ENCODE measurements at places on chromosomes 7 and 10.

GRCh38 chr10:8045726-8046494, 8.6 kb upstream of the GATA3 start:
- no peak for DNase-seq

DNA sequence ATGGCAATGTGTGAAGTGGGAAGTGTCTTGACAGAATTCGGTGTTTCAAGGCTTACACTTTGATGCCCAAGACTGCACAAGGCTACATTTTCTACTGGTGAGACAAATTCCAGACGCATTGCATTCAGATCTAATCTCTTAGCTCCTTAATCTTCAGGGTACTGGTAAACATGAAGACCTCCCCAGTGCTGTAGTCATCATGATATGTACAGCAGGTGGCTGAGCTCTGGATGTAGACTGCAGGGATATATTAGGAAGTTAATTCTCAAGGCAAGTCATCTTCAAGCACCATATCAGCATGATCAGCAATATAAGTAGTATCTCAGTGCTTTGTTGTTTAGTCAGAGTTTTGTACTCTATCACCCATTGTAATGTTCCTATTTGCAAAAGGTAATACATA, 61.8 kb downstream of the IKZF1 start:
- no peak for DNase-seq

DNA sequence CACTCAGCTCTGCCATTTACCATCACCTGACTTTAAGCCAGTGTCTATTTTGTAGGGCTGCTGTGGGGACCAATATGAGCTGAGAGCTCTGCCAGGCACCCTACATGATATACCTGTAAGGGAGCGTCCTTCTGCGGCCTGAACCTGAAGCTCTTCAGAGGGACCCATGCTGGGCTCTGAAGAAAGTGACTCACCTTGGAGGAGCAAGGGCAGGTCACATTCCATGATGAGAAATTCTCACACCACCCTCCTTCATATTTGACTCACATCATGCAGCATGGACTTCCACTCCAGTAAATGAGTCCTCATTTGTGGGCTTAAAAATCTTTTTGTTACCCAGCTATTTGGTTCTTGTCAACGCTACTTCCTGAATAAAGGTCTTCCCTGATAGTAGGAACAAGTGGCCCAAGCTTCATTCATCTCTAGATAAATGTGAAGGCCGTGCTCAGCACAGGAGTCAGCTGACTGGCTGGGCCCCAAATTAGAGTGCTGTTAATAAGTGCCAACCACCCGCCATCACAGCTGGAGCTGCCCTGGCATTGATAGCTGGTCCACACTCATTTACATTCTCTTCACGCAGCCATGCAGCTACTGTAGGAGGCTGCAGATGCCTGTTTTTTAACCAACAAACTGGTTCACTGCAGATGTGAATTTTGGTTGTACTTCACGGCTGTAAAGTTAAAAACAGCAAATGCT, 78.4 kb downstream of the RNF216 start:
- DNase-seq: peak; percentile 31

- peak; percentile 59 for DNase-seq
Measured at GRCh38 chr7:27901028-27901760, 161.2 kb downstream of the TAX1BP1 start.

- no peak for DNase-seq
Measured at GRCh38 chr10:52409195-52409594, 95.1 kb downstream of the DKK1 start.

GRCh38 chr10:132512693-132513345, 24.8 kb upstream of the INPP5A start:
- no peak for DNase-seq

GRCh38 chr7:42142089-42142488, 94.9 kb downstream of the GLI3 start:
- DNase-seq: no peak

DNA sequence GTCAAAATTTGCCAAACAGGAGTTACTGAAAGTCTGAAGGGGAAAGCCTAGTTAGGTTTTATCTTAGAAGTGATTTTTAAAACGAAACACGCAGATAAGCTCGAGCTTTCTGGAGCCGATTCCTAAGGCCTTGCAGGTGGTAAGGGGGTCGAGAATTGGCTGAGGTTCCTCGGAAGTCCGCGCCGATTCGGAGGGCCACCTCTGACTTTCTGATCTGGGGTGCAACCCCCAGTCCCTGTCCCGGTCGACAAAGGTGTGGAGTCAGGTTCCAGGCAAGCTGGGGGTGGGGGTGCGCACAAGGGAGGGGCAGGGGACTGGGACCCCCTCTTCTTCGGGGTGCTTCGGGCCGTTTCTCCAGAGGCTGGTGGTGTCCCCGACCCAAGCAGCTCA, 701 bp upstream of the CUL1 start:
- no peak for DNase-seq

GRCh38 chr10:77967611-77968022, 41.1 kb upstream of the DLG5 start:
- DNase-seq: no peak

- no peak for DNase-seq
Measured at GRCh38 chr10:12848439-12849173, 152.9 kb downstream of the CCDC3 start.

DNA sequence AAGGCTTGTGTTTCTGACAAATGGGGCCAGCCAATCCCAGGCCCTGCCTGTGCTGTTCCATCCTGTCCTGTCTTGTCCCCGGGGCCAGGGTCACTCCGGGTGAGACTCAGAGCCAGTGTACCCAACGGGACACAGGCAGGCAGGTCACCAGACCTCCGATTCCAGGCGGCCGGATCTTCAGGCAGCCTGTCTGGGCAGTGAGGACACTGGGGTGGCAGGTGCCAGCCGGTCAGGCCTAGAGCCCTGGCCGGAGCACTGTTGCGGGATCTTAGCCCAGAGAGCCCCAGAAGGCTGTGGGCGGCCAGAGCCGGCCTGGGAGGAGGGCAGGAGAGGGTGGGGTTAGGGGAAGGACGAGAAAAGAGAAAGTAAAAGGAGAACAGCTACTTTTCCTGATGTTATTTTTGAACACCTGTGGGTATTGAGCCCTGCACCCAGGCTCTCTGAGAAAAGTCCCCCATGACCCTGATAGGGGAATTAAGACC, 134.3 kb upstream of the TNRC18 start:
- DNase-seq: no peak

GRCh38 chr7:1301882-1302251, 69.2 kb downstream of the UNCX start:
- DNase-seq: no peak

DNA sequence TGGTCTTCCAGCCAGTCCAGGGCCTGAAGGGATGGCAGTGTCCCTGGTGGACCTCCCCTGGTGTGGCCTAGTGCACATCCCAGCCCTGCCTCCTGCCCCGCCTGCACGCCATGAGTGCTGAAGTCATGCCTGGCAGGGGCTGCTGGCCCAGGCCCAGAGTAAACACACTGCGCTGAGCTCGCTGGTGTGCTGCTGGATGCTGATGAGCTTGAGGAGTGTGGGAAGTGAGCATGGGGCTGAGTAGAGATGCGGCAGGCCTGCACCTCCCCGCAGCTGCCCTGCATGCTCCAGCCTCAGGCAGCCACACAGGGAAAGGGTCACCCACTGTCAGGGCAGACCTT, 43.2 kb downstream of the HTRA1 start:
- DNase-seq: peak; percentile 92

- DNase-seq: peak; percentile 40
Measured at GRCh38 chr7:134625550-134625949, 21.1 kb upstream of the BPGM start.

DNA sequence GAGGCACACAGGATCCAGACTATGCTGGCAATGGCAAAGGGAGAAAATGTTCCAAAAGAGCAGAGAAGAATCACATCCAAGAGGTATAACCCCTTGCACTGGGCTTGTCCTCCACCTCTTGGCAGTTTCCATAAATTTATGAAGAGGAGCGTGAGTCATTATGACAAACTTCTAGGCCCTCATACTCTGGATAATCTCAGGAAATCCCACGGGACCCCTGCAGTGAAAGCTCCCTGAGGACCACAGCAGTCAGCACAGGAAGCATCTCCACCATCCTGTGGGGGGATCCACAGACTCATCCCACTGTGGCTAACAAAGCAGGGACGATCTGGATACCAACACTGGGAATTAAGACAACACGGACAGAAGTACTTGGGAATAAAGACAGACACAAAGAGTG, 30.3 kb upstream of the GPAM start:
- DNase-seq: no peak

- no peak for DNase-seq
Measured at GRCh38 chr10:128972036-128972405, 495.0 kb upstream of the MGMT start.

DNA sequence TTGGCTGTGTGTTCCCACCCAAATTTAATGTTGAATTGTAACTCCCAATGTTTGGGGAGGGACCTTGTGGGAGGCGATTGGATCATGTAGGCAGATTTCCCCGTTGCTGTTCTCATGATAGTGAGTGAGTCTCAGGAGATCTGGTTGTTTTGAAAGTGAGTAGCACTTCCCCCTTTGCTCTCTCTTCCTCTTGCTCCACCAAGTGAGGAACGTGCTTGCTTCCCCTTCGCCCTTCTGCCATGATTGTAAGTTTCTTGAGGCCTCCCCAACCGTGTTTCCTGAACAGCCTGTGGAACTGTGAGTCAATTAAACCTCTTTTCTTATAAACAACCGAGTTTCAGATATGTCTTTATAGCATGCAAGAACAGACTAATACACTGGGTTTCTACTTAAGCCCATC, 176.3 kb downstream of the CDK14 start:
- no peak for DNase-seq

DNA sequence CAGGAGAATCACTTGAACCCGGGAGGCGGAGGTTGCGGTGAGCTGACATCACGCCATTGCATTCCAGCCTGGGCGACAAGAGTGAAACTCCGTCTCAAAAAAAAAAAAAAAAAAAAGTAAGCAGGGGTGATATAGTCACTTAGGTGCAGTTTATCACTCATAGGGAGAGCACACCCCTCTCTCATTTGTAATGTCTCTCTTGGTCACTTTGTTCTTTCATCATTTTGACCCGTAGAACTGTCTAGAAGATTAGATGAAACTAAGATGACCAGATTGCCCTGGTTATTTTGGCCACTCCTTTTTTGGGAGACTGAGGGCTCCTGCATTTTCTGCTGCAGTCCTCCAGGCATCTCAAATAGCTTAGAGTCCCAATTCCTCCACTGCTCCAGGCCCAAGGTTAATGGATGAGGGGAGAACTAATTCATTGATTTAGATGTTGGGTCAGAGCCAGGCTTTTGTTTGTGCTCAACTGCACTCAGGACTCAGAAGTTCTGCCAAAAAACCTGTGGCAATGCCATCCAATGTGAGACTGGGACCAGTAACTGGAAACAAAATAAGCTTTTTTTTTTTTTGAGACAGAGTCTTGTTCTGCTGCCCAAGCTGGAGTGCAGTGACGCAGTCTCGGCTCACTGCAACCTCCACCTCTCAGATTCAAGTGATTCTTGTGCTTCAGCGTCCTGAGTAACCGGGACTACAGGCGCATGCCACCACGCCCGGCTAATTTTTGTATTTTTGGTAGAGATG, 50.0 kb upstream of the CAMK1D start:
- DNase-seq: no peak

- no peak for DNase-seq
Measured at GRCh38 chr7:144907577-144907976, 71.7 kb upstream of the TPK1 start.

DNA sequence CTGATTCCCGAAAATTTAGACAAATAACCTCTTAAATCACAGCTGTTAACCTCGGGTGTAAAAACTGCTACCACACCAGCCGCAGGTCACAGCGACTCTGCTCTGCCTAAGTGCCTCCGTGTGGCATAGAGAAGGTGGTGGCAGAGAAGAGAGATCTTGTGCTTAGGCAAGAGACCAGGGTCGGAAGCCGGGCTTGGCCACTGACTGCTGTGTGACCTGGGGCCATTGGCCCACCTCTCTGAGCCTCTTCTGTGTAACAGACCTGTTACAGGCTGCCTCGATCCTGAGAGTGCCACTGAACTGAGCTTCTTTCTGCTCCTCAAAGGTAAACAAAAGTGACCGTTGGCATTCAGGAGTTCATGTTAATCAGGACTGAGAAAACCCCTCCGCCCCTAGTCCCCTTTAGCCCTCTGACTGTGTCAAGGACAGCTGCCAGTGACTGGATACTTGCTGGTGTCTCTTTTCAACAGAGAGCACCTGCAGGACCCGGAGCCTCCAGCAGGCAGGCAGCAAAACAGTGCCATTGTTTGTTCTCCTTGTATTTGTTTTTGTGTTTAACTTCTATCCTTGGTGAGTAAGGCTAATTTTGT, 36.5 kb downstream of the ZMIZ1 start:
- no peak for DNase-seq

DNA sequence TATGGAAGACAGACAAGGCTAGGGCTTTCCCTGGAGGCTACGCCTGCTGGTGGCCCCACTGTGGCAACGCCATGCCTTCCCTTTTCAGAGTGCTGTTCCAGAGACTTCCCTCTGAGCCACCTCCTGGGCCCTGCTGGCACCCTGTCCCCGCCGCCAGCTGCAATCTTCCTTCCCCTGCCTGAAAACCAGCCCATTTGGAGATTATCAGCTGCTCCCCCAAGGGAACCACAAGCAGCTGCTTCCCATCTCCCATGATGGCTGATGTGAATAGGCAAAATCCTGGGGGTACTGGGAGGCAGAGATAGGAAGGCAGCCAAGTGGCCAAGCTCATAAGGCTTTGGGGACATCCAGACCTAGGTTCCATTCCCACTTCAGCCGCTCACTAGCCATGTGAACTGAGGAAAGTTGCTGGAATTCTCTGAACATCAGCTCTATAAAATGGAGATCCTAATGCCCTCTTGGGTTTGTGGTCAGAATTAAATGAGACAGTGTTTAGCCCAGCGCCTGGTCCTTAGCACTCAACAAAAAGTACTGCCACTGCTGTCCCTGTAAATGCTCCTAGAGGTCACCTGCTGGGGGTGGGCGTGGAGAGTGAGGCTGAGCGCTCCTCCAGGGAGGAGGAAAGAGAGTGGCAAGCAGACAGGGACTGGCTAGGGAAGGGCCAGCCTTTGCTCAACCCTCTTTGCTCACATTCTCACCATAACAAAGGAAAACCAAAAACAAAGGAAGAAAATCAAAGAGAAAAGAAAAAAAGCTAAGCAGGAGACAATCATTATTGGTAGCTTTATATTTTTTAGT, 5.9 kb downstream of the TSPAN33 start:
- no peak for DNase-seq

DNA sequence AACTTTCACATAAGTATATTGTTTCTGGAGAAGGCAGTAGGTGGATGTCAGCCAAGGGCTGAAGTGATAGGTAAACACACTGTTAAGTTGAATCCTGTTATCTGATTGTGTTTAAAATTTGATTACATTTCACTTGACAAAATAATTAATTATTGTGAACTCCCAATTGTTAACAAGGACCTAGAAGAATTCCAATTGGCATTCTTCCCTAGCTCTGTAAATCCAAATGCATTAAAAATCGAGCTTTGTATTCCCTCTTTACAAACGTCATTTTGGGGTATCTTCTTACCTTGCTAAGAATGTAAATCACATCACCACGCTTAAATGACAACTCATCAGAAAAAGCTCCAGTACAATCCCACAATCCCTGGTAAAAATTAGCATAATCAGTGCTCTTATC, 179.9 kb downstream of the SKAP2 start:
- DNase-seq: no peak

- DNase-seq: peak; percentile 49
Measured at GRCh38 chr10:122462533-122463465, 1.4 kb downstream of the HTRA1 start.

GRCh38 chr7:81173766-81174281, 255.0 kb upstream of the SEMA3C start:
- DNase-seq: peak; percentile 73

- DNase-seq: peak; percentile 36
Measured at GRCh38 chr7:145036604-145037405, 201.0 kb upstream of the TPK1 start.

- no peak for DNase-seq
Measured at GRCh38 chr10:71811351-71811750, 38.0 kb upstream of the VSIR start.

Data from brain microvascular endothelial cell (primary cell).